HuH-7.5 (cell line): ENCODE measurements at places on chromosomes 4 and X.

GRCh38 chr4:16991450-16991849 is 93.0 kb upstream of the LDB2 start:
- DNase-seq = no peak

DNA sequence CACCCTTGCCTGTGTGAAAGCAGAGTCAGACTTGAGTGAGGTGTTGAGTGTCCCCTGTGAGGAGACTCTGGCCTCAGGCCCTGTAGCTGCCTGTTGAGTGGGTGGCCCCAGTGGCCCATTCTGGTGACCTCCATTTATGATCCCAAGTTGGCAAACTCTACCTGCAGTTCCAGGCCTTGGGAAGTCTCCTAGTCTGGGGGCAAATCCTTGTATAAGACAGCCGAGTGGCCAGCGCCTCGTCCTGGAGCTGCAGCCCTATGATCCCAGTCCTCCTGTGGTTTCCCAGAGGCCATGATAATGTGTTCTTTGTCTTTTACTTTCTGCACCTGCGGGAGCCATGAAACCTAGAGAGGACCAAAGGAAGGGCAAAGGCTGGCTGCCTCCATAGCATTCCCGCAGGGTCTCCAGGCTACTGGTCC is 58.7 kb downstream of the NBDY start:
- DNase-seq = no peak

GRCh38 chrX:40550066-40550465 is 30.7 kb upstream of the ATP6AP2 start:
- no peak for DNase-seq

GRCh38 chr4:13986548-13986947 is 359.0 kb upstream of the BOD1L1 start:
- DNase-seq = no peak

- DNase-seq = no peak
These were observed 363.5 kb upstream of the EMCN start for GRCh38 chr4:100881283-100881682.

- DNase-seq = no peak
These were observed 10.3 kb upstream of the P2RY10 start for GRCh38 chrX:78934866-78935265.

- no peak for DNase-seq
These were observed 97.7 kb downstream of the EFHC2 start for GRCh38 chrX:44245733-44246132.

- no peak for DNase-seq
These were observed 102.0 kb downstream of the KLHL8 start for GRCh38 chr4:87118421-87118820.

GRCh38 chr4:98470831-98471230 is 187.6 kb downstream of the TSPAN5 start:
- DNase-seq = no peak

- no peak for DNase-seq
These were observed at the start of gene ITGB1BP2 for GRCh38 chrX:71301195-71301924. TSS of gene ITGB1BP2 (plus strand) at chrX:71301750. CDS start at chrX:71301807, 57 bp downstream.

DNA sequence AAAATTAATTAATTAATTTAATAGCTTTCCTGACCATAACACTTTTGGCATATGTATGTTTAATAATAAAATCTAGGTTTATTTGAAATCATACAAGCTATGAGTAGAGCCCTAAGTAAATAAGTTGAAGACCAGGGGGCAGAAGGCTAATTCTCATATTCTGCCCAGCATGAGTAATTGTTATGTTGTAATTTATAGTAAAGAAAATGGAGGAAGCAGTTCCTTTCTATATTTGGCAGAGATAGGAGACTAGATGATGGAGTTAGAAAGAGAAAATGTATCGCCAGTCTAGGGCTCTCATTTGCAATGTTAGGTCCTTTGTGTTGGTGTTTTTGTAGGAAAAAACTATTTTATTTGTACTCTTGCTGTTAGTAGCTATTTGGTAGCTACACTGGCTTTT is 89.1 kb downstream of the FNIP2 start:
- no peak for DNase-seq

- no peak for DNase-seq
These were observed 29.9 kb upstream of the RADX start for GRCh38 chrX:106581856-106582255.

DNA sequence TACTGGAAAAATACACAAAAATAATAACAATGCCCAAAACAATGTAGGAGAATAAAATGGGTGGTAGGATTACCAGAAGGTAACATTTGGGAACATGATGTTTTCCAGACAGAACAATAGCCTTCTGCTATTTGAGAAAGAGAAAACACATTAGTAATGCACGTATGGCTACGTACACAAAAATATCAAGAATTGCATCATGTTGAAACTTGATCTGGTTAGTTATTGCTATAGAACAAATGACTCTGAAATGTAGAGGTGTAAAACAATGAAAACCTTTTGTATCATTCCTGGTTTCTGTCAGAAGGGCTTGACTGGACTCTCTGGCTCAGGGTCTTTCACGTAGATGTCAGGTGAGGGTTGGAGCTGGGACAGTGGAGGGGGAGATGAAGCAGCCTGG is 1040.0 kb downstream of the FAT4 start:
- no peak for DNase-seq

- DNase-seq = no peak
These were observed 136.8 kb downstream of the ADAM29 start for GRCh38 chr4:175054980-175055379.
